NCI-H524 treated with DMSO at 0.1 percent for 48 hours (cell line): ENCODE measurements at places on chromosomes 7 and 10.
A peak's percentile ranks its signal among the peaks of the same experiment; 100 is the strongest.

GRCh38 chr7:10299384-10299783, 674.3 kb upstream of the PHF14 start:
- no peak for DNase-seq

DNA sequence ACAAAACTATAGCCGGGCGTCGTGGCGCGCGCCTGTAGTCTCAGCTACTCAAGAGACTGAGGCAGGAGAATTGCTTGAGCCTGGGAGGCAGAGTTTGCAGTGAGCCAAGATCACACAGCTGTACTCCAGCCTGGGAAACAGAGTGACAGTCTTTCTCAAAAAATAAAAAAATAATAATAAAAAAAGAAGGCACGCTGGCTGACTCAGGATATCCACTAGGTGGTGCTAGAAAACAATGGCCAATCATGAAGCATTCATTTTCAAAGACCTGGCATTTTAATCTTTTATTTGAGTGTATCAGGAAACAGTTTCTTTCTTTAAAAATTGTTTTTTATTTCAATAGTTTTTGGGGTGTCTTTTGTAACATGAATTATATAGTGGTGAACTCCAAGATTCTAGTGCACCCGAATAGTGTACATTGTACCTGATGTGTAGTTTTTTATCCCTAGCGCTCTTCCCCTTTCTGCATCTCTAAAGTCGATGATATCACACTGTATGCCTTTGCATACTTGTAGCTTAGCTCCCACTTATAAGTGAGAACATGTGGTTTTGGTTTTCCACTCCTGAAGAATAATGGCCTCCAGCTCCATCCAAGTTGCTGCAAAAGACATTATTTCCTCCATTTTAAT, 88.6 kb downstream of the LYZL1 start:
- DNase-seq = no peak

GRCh38 chr7:44223362-44224079, 22.7 kb downstream of the YKT6 start:
- DNase-seq = peak; percentile 38

DNA sequence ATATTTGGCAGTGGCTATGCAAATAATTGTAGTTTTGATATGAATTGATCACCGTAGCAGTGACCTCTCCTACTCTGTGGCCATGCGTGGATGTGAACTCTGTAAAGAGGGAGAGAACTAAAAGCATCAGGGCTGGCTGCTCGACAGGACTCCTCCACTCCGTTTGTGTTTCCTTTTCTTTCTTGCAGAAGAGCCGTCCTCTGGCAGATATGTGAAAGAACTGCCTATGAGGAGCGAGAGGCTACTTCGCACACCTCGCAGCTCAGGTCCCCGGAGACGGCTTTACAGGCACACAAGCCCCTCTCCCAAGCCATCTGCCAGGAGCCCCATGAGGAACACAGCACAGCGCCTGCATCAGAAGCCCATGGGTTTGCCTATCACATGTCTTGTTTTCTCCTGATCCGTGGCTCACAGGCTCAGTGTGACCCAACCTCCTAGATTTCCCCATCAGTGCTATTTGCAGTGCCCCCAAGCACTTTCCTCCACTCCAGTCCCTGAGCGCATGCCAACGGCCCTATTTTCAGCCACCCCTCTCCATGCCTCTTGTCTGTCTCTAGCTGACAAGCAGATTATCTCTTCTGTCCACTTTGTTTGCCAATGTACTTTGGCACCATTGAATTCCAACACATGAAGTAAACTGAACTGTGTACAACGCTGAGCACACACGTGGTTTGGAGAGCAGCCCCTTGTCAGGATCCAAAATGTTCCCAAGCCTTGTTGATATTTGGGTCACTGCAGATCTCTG, 164.3 kb upstream of the AKR1E2 start:
- DNase-seq = no peak

- DNase-seq = no peak
Measured at GRCh38 chr10:110059925-110060324, 52.1 kb downstream of the ADD3 start.

- no peak for DNase-seq
Measured at GRCh38 chr7:42227936-42228591, 8.9 kb downstream of the GLI3 start.

DNA sequence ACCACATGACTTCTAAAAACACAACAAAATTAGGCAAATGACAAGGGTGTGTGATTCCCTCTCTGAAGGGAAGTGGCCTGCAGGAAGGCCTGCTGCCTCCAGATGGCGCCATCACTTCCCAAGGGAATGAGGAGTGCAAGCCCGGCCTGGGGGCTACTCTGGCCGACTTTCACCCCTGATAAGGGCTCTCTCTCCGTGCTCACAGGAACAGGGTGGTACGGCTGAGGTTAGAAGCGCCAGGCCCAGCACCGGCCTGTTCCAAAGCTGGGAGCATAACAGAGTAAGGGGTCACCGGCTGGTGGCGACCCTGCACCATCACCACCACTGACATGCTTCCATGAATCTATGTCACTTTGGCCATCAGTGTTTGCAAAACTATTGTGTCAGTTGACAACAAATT, 13.1 kb downstream of the RBP3 start:
- no peak for DNase-seq

DNA sequence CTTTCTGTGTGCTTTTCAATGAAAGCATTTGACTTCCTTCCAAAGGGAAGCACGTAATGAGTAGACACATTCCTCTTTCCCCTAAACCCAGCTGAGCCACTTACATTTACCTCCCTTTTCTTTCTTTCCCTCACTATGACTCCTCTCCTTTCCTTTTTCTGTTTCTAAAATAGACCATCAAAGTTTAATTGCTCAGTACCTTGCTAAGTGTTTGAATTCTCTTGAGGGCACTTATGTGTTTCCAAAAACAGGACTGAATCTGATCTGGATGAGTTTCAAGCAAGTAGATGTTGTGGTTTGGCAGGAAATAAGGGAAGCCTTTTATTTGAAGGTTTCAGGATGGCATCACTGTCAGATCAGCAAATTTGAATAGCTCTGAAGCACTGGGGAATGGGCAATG, 396.2 kb downstream of the REEP3 start:
- DNase-seq = no peak

GRCh38 chr7:135942614-135943013, 34.5 kb downstream of the MTPN start:
- DNase-seq = no peak

DNA sequence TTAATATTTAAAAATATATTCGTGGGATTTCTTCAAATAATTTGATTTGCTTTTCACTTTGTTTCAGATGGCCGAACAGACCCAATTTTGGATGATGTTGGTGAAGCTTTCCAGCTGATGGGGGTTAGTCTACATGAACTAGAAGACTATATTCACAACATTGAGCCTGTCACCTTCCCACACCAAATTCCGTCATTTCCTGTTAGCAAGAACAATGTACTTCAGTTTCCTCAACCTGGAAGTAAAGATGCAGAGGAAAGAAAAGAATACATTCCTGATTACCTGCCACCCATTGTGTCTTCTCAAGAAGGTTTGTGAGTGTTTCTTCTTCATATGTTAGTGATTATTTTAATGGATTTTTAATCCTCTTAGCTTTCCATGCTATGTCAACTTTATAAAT, 5.9 kb downstream of the TAF3 start:
- no peak for DNase-seq

- DNase-seq = no peak
Measured at GRCh38 chr10:67663449-67664087, 32.4 kb downstream of the CTNNA3 start.

- no peak for DNase-seq
Measured at GRCh38 chr10:24209946-24210491, 1.1 kb downstream of the KIAA1217 start.

DNA sequence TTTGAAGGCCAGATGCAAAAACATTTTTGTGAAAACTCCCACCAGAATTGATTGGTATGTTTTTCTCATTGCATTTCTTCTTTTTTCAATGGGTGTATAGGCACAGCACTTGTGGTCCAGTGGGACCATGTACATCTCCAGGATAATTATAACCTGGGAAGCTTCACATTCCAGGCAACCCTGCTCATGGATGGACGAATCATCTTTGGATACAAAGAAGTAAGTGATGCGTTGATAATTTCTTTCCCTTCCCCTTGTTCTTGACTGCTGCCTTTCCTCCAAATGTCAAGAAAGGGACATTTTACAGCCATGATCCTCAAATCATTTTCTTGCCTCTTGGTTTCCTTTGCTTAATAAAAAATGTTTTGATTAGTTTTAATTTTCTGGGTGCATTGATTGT, 331.5 kb downstream of the PLXDC2 start:
- DNase-seq = no peak

- DNase-seq = no peak
Measured at GRCh38 chr10:24962995-24963394, 10.6 kb upstream of the PRTFDC1 start.

DNA sequence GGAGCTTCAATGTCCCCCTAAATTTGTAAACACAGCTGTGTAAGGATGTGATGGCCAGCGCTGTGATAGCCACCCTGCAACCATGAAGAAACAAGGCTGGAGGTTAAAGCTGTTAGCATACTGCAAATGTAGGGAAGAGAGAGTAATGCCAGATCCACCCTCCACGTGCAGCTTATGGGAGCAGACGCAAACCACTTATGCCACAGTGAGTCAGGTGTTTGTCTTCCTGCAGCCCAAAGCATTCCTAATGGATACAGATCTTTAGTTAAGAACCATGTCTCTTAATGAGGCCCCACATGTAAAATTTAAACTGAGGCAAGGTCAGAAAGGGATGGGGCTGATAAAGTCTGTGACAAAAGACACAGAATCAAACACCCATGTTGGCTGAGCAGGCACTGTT, 13.6 kb upstream of the MYL7 start:
- no peak for DNase-seq

DNA sequence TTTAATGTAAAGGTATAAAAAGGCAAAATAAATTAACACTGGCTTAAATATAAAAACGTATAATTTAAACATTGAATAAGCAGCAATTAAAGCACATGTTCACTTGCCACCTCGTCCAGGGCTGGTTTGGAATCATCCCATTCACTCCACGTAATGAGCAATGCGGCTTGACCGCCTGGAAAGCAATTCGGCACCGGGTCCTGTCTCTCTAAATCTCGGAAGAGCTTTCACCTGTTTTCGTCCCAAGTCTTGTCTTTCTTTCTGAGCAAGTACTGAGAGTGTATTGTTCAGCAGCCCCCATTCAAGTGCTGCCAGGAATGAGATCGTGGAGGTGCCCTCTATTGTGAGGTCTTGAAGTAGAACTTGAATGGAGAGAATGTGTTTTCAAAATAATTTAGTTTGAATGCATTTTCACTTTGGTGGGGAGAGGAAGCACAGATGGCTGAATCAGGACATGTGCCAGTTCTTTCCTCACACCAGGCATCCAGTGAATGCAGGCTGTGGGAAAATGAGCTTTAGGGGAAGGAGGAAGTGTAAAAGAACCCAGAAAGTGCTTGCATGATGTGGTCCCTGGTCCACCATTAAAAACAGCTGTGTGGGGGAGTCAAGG, 515.2 kb downstream of the REEP3 start:
- DNase-seq = no peak

DNA sequence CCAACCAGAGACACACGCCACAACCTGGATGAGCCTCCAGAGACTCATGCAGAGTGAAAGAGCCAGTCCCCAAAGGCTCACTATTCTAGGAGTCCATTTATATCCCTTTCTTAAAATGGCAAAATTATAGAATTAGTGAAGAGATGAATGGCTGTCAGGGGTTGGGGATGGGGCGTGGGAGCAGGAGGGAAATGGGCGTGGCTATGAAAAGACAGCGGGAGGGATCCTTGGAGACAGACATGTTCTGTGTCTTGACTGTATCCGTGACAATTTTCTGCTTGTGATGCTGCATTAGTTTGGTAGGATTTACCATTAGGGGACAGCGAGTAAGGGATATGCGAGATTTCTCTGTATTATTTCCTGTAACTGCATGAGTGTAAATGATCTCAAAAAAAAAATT, 33.0 kb downstream of the FAM53B start:
- DNase-seq = no peak

DNA sequence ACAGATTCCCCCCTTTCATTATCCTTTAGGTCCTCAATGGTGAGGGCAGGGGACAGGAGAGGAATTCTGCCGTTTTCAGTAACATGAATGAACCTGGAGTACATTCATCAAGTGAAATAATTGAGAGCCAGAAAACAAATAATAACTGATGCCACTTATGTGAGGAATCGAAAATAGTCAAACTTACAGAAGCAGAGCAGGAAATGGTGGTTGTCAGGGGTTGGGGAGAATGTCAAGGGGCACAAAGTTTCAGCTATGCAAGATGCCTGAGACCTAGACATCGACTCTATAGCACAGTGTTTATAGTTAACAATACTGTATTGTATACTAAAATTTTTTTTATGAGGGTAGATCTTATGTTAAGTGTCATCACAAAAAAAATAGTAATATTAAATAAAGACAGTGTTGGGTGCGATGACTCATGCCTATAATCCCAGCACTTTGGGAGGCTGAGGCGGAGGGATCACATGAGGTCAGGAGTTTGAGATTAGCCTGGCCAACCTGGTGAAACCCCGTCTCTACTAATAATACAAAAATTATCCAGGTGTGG, 1219.8 kb downstream of the GATA3 start:
- DNase-seq = no peak

DNA sequence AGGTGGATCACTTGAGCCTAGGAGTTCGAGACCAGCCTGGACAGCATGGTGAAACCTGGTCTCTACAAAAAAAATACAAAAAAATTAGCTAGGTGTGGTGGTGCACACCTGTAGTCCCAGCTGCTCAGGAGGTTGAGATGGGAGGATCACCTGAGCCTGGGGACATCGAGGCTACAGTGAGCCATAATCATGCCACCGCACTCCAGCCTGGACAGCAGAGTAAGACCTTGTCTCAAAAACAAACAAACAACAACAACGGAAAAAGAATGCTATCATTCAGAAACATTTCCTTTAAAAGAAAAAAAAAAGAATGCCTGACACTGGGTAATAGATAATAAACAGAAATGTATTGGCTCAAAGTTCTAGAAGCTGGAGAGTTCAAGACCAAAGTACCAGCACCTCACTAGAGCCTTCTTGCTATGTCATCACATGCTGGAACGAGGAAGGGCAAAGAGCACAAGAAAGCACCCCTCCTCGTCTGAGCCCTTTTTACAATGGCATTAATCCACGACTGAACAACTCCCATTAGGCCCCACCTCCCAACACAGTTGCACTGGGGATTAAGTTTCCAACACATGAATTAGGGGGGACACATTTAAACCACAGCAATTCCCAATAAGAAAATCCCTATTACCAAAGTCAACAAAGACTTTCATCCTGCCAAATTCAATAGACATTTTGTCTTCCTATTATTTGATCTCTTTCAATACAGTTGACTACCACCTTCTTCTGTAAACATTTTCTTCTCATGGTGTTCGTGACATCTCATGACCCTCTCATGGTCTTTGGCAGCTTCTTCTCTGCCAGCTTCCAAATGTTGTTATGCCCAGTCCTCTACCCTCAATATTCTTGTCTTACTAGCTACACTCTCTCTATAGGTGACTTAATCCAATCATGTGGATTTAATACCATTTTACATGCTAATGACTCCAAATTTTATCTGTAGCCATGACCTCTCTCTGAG, 20.0 kb downstream of the AKR1D1 start:
- no peak for DNase-seq
